ENCODE measurements at places on chromosomes 16 and 17.
A peak's percentile ranks its signal among the peaks of the same experiment; 100 is the strongest.

DNA sequence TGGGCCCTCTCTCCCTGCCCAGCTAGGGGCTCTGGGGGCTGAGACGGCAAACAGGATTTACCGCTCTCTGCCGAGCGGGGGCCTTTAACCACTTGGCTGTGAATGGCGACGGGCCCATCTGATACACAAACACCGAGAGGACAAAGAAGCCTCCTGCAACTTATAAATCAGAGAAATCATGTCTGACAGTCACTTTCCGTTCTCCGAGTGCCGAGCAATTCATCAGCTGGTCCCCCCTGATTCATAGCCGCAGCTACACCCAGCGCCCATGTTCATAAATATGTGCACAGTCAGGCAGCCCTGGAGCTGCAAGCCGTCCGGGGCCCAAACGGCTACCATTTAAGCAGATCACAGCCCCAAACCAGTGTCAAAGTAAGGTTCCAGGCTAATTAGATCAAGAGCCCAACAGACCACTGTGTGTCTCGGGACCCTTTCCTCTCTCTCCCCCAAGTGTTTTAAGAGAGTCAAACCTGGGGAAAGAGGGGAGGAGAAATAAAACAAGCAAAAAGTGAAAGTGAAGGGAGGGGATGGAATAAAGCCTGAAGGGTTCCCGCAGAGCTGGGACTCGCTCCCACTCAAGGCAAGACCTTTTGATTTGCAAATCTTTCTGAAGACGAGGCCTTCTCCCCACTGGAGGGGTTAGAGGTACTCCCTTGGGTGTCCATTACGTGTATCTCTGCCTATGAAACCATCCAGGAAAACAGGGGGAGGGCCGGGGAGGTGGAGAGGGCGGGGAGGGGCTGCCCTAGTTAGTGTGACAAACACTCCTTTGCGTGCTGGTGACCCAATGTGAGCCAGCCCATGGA lies 154.7 kb downstream of the C16orf78 start:
- no peak for DNase-seq

DNA sequence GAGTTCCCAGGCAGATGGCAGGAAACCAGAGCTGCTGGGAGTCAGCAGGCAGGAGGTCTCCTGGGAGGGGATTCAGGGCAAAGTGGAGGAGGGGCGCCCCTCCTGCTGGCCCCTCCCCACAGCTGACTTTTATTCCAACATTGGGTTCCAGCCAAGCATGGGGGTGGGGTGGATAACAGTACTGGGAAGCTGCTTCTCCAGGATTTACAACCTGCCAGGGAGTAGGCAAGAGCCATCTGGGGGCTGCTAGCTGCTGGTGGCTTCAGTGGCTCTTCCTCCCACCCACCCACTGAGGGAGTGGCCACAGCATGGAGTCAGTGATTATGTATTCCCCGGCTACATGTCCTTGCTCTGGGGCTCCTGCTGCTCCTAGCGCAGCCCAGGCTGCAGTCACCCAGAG lies 36.8 kb downstream of the TMEM132E start:
- no peak for DNase-seq

GRCh38 chr17:5785867-5786509 lies 201.7 kb upstream of the NLRP1 start:
- DNase-seq, result no peak

- peak; percentile 78 for DNase-seq
Observed at GRCh38 chr17:58504826-58505351, 9.5 kb downstream of the MTMR4 start.

DNA sequence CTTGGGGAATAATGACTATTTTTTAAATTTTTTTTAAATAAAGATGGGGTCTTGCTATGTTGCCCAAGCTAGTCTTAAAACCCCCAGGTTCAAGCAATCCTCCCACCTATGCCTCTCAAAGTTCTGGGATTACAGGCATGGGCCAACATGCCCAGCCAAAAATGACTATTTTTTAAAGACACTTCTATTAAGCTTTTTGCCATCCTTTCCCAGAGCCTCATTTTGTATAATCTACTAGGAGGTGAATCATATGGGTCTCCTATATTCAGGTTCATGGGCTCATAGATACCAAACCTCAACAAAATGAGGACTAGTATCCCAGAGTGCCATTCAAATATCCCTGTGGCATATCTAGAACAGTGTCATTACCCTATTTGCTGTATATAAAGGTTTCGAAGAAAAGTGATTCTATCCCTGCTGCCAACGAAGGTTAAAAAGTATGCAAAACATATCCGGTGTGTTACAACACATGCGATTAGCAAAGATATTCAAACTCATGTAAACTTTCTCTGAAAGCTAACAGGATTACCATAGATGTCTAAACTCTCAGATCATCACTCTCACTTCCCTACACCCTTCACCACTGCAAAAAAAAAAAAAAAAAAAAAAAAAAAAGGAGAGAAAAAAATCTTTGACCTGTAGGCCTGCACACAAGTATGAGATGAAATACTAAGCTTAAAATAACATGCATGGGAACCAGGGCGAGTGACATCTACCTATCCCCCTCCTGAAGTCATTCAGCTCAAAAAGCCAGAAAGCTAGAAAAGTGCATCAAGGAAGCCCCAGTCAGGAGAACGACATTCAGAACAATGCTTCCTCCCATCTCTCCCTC lies 23.5 kb downstream of the XPO6 start:
- DNase-seq, result peak; percentile 72

GRCh38 chr17:83127431-83128160 lies 48.2 kb downstream of the METRNL start:
- DNase-seq, result no peak

GRCh38 chr16:53369921-53370320 lies 64.3 kb upstream of the RBL2 start:
- no peak for DNase-seq

DNA sequence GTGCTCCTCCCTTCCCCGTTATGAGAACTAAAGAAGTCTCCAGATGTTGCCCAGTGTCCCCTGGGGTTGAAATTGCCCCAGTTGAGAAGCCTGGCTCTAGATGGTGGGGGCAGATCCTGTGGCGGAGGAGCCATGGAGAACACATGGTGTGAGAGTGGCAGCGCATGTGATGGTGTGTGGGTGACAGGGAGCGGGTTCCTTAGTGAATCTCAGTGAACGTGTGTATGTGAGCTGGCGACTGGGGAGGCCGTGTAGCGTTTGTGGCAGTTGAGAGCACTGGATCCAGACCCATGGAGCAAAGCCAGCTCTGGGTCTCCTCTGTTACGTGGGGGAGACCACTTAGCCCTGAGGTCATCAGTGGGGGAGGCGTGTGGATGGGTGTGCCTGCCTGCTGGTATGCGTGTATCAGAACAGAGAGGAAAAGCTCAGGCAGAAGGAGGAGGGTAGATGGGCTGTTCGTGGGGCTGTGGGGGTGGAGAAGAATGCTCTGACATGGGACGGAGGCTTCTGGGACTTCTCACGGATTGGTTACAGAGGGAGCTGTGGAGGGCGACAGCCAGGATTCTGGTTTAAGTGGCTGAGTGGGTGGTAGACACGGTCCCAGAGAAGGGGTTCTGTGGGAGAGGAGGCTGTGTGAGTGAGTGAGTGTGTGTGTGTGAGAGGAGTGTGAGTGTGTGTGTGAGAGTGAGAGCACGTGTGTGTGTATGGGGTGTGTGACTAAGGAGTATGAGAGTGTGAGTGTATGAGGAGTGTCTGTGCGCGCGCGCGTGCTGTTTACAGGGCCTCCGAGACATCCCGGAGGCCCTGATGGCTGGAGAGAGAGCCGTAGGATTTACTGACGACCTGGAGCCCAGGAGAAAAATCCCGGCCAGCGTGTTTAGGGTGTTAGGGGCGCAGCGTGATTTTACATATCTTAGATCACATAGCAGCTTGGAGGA lies 193.8 kb downstream of the SNX29 start:
- no peak for DNase-seq

DNA sequence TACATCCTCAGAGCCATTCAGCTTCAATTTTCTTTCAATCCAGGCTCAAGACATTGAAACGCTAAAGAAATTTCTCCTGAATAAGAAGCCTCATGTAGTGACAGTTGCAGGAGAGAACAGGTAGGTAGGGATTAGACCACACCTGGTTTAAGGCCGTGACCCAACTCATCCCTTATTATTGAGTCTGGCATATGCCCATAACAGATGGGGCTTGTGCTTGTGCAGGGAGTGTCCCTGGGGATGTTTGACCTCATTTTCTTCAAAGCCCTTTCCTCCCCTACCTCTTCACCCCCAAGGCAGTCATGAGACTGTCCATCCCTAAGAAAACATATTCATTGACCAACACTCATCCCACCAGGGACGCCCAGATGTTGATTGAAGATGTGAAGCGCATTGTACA lies 24.3 kb downstream of the SUPT6H start:
- DNase-seq, result no peak

GRCh38 chr17:58271216-58271931 lies 9.4 kb downstream of the MPO start:
- DNase-seq, result no peak

GRCh38 chr16:71216714-71217113 lies 13.8 kb downstream of the HYDIN start:
- DNase-seq, result no peak

DNA sequence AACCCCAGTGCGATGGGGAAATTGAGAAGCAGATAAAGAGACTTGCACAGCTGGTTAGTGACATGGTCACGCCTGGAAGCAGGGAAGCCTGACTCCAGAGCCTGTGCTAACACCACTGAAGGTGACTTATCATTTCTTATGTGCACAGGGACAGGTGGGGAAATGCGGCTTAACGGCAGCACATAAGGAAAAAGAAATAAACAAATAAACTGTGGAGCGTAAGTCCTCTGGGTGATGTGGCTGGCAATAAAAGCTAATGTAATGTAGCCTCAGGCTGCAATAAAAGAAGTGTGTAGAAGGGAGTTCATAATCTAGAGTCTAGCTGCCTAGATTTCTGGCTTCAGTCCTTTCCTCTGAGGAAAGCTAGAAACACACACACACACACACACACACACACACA lies 10.6 kb downstream of the CDH11 start:
- DNase-seq, result no peak

DNA sequence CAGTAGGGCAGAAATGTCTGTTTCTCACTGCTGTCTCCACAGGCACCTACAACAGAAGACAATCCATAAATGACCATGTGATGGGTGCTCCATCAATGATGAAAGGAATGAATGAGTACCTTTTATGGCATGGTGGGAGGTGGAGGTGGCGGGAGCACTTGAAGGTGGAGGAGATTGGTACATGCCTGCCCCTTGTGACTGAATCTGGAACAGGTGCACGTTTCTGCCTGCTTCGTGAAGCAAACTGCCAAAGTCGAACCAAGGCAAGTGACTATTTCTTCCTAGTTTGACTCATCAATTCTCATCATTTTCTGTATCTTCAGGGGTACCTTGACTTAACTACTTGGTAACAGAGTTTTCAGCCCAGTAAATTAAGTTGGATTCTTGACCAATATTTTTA lies 25.4 kb downstream of the CDRT15 start:
- DNase-seq, result no peak

DNA sequence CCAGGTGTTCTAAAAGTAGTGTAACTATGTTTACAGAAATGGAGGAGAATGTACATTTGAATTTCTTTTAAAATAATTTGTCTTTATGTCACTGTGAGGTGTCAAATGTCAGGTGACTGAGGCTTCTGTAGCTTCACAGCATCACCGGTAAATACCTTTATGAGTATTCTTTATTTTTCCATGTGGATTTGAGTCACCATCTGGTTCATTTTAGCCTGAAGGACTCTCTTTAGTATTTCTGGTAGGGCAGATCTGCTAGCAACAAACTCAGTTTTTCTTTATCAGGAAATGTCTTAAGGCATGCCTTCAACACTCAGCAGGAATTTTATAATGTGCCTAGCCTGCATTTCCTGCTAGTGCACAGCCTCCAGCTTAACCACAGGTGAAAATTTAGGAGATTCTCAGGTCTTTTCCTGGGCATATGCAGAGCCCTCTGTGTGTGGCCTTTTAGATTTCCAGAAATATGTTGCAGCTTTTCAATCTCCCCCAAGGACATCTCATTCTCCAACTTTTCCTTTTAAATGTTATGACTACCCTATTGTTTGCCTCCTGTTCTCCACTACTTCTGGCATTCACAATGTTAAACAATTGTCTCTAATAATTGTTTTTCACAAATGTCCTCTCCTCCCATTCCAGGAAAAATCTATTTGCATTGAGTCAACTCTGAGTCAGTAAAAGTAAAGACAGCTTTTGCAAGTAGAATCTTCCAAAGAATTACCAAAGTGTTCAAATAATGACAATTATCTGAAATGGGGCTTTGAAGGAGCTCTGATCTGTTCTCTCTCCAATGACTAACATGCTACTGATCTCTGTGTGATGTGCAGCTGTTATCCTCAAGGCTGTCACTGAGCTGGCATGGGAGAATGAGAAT lies 239.4 kb upstream of the CPHXL start:
- no peak for DNase-seq

DNA sequence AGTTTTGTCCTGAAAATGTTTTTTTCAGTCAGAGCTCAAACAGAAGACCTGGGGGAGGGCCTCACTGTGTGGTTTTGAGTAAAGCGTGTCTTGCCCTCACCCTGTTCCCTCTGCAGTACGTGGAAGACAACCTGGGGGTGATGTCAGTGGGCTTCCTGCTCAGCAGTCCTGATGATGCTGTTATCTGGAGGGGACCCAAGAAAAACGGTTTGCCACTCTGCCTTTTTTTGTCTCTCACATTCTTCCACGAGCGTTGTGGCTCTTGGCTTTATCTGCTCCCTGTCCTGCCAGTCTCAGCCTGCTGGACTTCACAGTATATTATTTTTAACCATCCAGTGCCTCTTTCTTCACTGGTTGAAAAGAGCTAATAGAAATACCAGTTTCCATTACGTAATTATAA lies 12.9 kb downstream of the NUBP1 start:
- no peak for DNase-seq

DNA sequence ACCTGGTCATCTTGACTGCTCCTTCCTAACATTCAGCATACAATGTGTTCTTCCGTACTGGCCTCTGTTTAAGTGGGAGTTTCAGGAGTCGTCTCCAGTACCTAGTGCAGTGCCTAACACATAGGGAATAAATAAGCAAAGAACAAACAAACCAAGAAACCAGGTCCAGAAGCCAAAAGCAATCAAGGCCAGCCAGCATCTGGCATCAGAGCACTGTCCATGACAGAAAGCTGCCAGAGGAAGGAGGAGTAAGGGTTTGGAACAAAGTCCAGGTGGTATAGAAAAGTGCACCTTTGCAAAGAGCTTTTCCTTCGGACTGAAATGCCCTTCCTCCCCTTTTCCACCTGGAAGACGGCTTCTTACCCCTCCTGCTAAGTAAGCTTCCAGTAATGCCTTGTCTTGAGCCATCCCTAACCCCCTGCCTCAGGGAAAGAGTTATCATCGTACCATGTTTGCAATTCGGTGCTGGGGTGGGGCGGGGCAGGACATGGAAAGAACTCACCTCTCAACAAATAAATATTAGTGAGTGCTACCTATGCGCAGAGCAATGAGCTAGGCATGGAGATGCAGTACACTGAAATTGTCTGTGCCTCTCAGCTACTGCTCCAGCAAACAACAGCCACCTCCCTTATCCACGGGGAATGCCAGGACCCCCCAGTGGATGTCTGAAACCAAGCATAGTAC lies 47.6 kb downstream of the C17orf67 start:
- no peak for DNase-seq

- no peak for DNase-seq
Observed at GRCh38 chr17:80030730-80031410, 4.8 kb downstream of the TBC1D16 start.

DNA sequence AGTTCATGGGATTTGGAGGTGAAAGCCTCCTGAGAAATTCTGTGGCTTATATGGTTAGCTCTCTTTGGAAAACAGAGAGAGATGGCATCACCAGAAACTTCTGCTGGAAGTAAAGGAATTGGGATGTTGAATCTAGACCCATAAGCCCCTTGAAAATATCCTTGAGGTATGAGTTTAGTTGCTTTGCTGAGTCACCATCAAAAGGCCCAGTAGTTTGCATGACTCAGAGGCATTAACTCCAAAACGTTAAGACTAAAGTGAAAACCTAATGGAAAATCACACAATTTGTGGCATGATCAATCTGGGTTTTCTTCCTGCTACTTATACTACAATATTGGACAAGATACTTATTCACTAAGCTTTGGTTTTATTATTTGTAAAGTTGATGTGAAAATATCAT lies 349.2 kb upstream of the SALL1 start:
- DNase-seq, result no peak

Measured in naive B cell (primary cell).